NT2/D1 (cell line): ENCODE measurements at places on chromosomes 1 and 21.

GRCh38 chr1:47002211-47002610 is 21.3 kb upstream of the CYP4X1 start:
- DNase-seq: peak; percentile 18

GRCh38 chr1:98164509-98164908 is 243.7 kb upstream of the DPYD start:
- no peak for DNase-seq

GRCh38 chr1:211711315-211711705 is 35.9 kb upstream of the NEK2 start:
- DNase-seq: no peak

DNA sequence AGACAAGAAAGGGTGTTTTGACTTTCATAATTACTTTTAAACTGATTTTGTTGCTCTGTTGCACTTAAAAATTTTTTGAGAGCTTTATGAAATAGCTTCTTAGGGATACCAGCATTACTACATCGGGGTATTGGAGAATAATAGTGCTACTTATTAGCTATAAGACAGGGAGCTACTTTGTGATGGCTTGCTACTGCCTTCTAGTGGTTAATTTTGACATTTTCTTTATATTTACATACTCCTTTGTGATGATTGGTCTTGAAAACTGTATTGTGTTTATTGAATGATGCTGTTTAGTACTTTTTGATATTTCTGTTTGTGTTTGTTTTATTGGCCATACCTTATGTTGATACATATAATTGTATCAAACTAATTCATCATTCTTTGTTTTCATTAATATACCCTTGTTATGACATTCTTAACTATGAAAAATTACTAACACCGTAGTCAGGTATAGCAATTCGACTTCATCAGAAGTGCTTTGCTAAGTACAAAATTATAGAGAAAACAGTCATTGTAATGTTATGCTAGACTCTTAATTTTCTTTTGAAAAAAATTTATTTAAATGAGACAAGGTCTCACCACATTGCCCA is 85.5 kb downstream of the CLIC4 start:
- DNase-seq: peak; percentile 43

GRCh38 chr21:19529031-19529430 is 1125.4 kb upstream of the TMPRSS15 start:
- DNase-seq: no peak
